ENCODE measurements at places on chromosomes 16 and 17.

DNA sequence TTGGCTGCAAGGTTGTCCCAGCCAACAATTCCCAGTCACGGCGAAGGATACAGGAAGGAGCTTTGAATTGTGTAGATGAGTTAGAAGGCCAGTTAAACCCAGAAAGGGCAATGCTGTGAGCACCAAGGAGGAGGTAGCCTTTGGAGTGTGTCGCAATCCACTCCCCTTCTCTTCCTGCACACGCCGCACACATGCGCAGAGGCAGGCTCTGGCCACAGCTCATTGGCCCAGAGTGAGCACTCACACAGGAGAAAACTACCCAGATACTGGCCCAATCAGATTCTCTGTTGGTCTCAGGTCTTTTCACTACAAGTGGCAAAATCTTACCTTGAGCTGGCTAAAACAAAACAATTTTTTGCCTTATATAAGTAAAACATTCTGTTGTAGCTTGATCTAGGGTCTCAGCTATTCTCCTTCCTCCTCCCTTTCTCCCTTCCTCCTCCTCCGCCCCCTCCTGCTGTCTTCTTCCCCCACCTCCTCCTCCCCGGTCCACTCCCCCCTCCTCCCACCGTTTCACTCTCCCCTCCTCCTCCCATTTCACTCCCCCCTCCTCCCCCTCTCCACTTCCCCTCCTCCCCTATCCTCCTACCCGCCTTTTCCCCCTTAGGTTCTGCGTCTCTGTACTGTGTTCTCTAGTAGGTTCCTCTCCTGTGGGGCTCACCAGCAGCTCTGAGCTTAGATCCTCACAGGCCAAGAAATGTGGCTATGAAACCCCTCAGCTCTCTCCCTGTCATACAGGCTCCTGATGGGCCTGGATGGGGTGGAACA lies 344.9 kb downstream of the CPPED1 start:
- DNase-seq: no peak

DNA sequence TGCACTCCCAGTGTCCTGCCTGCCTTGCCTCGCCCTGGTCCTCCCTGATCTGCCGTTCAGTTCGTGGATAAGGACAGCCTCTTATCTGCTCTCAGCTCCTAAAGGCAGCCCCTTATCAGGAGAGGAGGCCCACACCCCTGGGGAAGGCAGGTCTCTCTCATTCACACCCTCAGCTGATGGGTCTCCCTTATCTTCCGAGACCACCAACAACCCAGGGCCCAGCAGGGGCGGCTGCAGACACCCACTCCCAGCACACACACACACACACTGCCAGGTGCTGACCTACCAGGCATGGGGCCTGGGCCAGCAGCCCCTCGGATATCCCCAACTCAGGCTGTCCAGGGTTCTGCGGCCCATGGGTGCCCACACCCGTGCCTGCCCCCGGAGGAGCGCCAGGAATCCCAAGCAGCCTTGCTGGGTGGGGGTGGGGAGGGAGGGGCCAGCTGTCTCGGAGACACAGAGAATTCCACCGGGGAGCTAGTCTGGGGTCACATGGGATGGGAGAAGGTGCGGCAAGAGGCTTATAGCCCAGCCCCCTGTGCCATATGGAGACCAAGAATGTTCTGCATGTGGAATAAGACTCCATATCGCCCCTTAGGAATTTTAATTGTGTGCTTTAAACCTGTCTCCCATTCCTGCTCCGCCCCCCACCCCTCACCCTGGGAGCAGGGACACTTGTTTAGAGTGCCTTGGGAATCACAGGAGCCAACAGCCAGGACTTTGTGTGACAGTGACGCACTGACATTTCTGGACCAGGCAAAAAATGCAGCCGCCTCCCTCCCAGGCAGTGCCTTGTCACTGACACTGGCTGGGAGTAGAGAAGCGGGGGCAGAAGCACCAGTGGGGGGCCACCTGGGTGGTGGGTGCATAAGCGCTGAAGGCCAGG lies 41.9 kb upstream of the EMP2 start:
- DNase-seq: no peak

GRCh38 chr16:22648141-22648540 lies 137.4 kb downstream of the NPIPB5 start:
- DNase-seq: no peak

- no peak for DNase-seq
These were observed 146.4 kb upstream of the CIBAR2 start for GRCh38 chr16:85258629-85259028.

GRCh38 chr16:86059253-86060171 lies 160.6 kb downstream of the IRF8 start:
- peak; percentile 50 for DNase-seq

- no peak for DNase-seq
These were observed at the start of gene RNF222 for GRCh38 chr17:8397636-8398035. Gene RNF222, minus strand, starts transcription at chr17:8397827. Its CDS starts 4,366 bp downstream, at chr17:8393461.

DNA sequence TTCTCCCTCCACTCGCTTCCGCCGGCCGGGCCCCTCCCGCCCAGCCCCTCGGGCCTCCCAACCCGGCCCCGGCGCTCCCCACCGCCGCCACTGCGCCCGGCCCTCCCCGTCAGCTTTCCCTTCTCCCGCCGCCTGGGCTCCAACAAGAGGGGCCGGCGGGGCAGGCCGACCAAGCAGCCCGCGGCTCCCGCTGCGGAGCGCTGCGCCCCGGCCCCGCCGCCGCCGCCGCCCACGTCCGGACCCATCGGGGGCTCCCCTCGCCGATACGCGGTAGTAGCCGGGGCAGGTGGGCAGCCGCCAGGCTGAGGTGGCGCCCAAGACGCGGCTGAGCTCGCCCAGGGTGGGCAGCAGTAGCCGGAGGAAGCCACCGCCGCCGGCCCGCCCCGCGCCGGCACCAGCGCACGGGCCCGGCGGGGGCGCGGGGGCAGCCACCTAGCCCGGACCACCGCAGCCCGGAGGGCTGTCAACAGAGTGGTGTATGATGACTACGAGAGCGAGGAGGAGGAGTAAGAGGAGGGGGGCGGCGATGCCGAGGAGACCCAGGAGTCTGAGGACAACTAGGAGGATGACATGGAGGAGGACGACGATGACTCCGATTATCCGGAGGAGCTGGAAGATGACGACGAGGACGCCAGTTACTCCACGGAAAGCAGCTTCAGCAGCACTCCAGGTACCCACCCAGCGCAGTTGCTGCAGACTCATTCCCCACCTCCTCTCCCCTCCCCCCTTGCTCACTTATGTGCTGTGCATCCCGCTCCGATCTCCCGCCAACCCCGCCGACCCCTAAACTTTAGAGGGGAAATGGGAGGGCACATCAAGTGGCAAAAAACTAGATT lies 498 bp downstream of the LRRC37B start:
- DNase-seq: peak; percentile 62

GRCh38 chr16:1450218-1450617 lies 5.9 kb upstream of the CCDC154 start:
- no peak for DNase-seq

Data from anterior cingulate cortex (tissue), 58 donors.